Activated CD4-positive, alpha-beta T cell treated with anti-CD3 and anti-CD28 coated beads, Interleukin-2, amount 50 U/mL, for 1 hour (primary cell): ENCODE measurements at places on chromosomes 7 and 10.

DNA sequence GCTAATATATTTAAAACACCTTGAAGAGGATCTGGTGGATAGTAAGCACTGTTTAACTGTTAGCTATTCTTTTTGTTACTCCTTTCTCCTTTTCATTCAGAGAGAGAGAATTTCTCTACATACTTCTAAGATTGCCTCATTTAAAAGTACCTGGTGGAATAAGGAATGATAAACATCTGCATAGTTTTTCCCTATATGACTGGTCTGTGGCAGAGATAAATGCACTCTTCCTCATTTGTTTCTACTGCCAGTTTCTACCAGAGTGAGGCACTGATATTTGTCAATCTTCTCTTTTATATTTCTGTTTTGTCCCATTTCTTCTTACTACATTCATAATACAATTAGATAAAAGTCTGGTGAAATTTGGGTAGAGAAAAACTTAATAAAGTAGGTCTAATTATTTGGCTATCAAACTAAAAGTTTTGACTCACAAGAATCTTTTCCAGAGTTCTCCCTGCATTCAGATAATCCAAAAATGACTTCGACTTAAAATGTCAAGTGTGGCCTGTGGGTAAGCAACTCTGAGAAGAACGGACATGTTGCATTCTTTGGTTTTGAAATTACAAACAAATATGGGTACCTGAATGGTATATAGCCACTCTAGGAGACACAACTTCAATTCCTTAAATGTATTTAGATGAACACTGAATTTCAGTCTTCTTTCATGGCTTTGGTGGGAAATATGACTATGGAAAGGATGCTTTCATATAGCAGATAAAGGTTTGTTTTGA is 38.8 kb downstream of the RNLS start:
- no peak for DNase-seq

- DNase-seq: no peak
Observed at GRCh38 chr7:27205325-27206280, 5.7 kb upstream of the HOXA13 start.

DNA sequence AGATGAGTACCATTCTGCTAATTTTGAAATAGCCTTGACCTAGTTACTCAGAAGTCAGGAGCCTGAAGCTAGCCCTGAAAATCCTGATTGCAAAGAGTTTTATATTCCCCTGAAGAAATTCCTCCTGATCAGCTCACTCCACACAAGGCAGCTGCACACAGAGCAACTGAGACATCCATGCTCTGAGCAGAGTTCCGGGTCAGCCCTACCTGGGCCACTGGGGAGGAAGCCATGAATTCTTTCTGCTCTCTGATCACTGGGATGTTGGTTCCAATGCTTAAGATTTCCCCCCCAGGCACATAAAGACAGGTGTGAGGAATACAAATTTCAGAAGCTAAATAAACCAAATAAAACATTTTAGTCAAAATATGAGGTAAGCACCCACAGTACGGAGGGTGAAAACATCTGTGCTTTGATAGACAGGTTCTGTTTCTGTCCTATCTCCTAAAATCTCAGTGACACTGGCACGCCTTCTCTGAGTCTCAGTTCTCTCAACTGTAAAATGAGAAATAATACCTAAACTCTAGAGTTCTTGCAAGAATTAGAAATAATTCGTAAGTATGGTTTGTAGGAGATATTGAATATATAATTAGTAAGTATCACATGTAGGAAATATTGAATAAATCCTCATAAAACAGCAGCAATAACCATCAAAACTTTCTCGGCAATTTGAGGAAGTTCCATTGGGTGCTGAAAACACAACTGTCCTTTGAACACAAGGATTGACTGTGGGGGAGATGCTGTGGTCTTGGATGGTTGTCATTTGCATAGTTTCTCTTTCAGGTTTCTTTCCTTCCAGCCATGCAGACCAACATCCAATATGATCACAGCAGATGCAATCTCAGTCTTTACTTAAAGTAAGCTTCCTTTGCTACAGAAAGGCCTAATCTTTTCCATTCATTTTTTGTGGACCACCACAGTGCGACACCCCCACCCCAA is 133.0 kb upstream of the TNS3 start:
- DNase-seq: no peak

DNA sequence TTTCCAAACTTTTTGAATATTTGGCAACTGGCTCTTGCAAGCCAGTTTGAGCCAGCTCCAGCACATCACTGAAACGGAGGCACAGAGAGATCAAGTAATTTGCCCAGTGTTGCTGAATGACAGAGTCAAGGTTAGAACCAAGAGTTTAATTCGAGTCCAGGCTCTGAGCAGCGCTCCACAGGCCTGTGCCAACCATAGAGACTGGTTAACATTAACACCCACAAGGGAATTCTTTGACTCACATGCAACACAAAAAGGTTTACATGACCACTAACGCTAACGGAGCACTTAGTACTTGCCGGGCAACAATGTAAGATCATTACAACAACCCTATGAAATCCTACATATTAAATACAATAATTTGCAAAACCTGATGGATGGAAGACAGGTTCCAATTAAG is 1.5 kb downstream of the RGS10 start:
- DNase-seq: no peak

DNA sequence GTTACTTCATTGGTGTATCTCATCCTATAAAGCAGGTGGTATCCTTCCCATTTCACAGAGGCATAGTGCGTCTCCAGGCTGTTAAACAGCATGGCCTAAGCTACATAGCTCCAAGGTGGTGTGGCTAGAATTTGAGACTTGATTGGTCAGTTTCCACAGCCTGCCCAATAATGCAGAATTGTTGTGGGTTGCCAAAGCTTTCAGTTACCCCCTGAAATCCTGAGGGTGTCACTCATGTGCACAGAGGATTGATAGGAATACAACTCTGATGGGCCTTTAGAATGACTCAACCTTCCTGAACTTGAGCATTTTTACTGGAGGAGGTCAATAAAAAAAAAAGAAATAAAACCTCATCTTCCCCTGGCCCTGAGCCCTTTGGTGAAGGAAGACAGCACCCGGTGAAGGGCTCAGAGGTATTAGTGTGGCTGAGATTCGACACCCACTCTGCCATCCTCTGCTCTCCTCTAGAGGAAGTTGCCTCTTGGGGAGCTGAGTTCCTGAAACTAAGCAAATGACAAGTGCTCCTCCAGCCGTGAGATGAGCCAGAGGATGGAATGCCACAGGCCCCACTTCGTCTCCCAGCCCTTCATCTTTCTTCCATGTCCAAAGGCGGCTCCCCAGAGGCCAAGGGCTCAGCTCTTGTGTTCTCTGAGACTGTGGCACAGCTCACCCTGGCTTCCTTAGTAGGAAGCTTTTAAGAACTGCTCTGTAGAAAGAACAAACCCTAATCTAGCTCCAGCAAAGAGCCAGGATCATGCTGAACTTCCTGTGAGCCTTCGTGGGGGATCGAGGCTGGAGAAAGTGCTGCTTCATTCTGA is 1.0 kb downstream of the ACSL5 start:
- DNase-seq: no peak

- DNase-seq: no peak
Observed at GRCh38 chr7:156907656-156908055, 14.7 kb upstream of the LMBR1 start.
